ENCODE measurements at places on chromosomes 5 and 9.

- no peak for DNase-seq
Measured at GRCh38 chr5:109964136-109964535, 274.4 kb downstream of the MAN2A1 start.

GRCh38 chr5:116675626-116675910 is 100.9 kb upstream of the SEMA6A start:
- DNase-seq = no peak

DNA sequence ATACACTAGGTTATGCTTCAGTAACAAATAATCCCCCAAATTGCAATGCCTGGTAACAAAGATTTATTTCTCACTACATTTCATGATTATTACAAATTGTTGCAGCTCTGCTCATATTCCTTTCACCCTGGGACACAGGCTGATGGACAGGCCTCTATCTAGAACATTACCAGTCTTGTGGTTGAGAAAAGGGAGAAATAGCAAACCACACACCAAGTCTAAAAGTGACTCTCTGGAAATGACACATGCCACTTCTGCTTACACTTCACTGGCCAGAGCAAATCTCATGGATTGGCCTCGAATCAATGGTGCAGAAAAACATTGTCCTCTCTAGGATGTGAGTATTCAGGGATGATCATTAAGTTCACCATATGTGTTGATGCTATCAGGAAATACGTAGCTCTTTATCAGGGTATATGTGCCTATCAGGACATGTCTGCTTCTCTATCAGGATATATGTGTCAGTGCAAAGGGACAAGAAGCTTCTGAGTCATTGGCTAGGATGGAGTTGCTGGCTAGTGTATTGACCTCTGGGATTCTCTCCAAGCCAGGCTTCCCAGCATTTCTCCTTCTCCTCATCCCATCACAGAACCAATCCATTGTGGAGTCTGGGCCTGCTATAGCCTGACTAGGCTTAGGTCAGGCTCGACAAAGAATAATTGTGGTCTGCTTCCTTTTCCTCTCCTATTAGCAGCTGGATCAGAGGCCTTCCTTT is 91.1 kb upstream of the CEP78 start:
- no peak for DNase-seq

- DNase-seq = no peak
Measured at GRCh38 chr9:100466829-100467221, 6.1 kb upstream of the TMEFF1 start.

- no peak for DNase-seq
Measured at GRCh38 chr9:132797861-132798659, 80.0 kb downstream of the AK8 start.

- DNase-seq = no peak
Measured at GRCh38 chr9:83355024-83355444, 183.2 kb downstream of the FRMD3 start.
